Mesothelial cell of epicardium (in vitro differentiated cells): ENCODE measurements at places on chromosomes 5 and 9.

DNA sequence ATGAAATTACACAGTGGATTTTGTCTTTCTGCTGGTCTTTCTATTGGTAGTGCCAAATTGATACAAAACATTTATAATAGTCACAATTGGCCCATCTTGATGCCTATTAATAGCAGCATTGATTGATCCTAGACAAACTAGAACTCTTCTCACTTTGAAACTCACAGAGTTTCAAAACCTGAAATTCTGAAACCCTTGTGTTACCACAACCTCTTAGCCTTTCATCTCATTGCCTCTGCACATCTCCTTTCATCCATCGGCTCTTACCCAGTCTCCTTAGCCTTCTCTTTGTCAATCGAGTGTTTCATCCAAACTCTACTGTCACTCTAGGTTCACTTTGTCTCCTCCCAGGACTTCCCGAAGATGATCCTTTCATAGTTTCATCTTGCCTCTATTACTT, 22.1 kb downstream of the PLPPR1 start:
- DNase-seq: no peak

- no peak for DNase-seq
Measured at GRCh38 chr9:86531971-86532640, 177.9 kb upstream of the TUT7 start.

GRCh38 chr5:6096101-6096500, 282.2 kb downstream of the MED10 start:
- DNase-seq: no peak

- no peak for DNase-seq
Measured at GRCh38 chr5:83551821-83552220, 80.3 kb downstream of the VCAN start.

DNA sequence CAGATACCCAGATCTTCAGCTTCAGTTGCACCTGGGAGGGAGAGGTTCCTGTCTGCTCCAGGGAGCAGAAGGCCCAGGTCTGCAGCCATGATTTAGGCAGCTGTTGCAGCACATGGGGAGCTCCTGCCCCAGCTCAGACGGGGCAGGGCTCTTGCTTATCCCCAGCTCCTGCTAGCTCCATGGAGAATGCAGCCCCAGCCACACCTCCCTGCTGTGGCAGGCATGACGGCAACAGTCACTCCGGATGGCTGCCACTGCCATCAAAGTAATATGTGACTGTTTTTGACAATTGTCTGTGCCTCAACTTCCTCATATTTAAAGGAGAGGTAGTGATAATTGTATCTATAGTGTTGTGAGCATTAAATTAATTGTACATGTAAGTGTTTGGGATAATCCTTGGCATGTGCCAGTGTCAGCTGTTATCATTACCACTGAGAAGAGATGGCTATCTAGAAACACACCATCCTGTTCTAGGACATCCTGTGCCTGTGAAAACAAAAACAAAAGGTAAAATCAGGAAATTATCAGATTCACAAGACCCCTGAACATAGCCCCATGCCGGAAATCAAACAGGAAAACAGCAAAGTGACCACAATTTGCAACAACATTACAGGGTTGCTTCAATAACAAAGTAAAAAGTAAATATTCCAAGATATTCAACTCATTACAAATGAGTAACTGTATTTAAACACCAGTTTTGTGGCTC, 1048.8 kb upstream of the ACO1 start:
- DNase-seq: no peak

DNA sequence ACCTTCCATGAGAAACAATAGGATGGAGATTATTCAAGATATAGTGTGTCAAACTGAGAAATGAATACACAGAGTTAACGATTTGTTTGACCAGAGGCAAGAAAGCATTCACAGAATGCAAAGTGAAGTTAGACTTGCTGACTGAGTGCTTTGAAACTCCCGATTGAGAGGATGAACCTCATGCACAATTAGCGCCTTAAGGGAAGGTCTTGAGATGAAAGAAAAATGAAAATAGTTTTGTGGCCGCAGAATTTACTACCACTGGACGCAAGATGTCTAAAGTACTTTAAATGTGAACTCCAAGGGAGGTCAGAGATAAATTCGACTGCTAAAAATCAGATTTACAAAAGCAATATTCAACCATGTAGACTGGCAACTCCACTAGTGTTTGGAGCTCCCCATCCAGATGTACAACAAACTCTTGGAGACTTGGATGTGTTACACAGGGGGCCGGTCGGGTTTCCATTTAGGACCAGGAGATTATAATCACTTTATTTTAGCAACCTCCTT, 707 bp upstream of the RIMOC1 start:
- DNase-seq: no peak

- no peak for DNase-seq
Measured at GRCh38 chr5:178509491-178510057, 80.6 kb downstream of the COL23A1 start.

GRCh38 chr5:172683645-172684471, 42.8 kb downstream of the NEURL1B start:
- no peak for DNase-seq
